ENCODE measurements at places on chromosomes 2 and 18.

DNA sequence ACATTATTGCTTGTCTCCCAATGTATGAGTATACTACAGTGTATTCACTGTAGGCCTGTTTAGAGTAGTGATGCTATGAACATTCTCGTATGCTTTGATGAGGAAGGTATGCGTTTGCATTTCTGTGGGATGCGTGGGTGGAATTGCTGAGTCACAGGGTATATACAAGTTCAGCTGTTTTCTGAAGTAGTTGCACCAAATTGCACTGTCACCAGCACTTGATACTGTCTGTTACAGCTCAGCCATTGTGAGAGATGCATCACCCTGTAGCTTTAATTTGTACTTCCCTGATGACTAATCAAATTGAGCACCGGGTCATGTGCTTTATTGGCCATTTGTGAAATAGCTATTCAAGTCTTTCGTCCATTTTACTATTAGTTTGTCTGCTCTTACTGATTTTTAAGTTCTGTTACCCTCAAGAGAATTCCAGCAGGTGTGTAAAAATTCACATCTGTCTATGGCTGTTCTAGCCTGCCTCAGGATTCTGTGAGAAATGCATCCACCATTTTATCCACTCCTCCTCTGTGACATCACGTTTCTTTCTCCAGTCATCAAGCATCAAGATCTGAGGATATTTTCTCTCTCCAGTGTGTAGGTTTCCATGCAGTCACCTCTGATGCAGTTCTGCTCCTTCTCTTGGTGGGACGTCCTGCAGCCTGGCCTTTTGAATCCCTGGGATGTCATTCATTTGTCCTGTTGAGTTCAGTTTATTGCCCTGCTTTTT is 72.5 kb downstream of the DGKD start:
- DNase-seq = no peak

DNA sequence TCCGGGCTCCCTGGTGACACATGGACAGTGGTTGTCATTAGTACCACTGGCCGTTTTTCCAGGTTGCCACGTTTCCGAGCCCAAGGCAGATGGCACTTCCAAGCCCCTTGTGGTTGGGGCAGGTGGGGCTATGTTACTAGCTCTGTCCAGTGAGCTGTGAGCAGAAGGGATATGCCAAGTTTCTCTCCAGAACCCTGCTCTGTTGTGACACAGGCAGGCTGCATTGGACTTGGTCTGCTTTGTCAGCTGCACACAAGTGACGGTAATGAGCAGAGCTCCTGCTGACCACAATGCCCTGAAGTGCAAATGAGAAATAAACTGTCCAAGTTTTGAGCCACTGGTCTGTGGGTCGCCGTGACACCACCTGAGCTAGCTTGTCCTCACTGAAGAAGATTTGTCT is 118.8 kb downstream of the GYPC start:
- DNase-seq = no peak

DNA sequence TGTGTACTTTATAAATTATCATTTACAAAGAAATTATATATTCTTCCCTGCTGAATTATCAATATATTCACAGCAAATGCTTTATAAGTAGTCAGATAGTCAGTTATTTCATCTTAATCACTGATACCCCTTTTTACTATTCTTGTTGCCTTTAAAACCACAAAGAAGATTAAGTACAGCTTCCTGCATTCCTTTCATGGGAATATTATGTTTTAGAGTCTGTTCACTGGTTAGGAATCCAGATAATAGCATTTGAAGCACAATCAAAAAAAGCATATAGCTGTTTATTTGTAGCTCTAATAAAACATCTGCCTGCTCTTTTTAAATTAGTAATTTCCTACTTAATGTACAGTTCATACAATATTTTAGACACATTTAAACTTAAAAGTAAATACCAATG is 508.9 kb downstream of the FBXO15 start:
- DNase-seq = no peak

DNA sequence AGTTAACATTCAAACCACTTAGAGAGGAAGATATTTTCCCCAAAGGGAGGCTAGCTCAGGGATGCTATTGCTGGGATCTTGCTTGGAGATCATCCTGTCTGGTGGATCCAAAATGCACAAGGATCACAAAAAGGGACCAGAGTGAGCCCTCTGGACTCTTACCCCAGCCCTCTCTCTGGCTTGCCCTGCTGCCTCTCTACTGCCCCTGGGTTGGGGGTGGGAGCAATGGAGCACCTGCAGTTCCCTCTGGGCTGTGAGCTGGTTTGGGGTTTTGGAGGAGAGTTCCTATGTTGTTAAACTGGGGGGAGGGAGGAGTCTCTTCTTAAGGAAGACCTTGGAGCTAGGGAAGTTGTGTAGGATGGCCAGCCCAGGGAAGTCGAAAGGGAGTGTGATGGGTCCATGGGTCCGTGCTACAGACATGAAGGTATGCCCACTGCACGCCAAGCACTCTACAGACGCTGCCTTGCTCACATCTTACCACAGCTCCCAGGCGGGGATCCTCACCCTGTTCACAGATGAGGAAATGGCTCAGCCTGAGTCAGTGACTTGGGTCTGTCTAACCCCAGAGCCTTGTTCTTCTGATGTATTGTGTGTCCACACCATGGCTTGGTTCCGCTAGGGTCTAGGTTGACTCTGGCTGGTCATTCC is 3.8 kb downstream of the LBH start:
- no peak for DNase-seq

GRCh38 chr2:70904371-70905216 is 31.1 kb upstream of the ATP6V1B1 start:
- no peak for DNase-seq

GRCh38 chr18:46034230-46034629 is 37.8 kb downstream of the PSTPIP2 start:
- DNase-seq = no peak

- no peak for DNase-seq
Observed at GRCh38 chr2:60551240-60552077, 2.0 kb downstream of the BCL11A start.

GRCh38 chr18:54777989-54778388 is 50.3 kb upstream of the RAB27B start:
- DNase-seq = no peak

DNA sequence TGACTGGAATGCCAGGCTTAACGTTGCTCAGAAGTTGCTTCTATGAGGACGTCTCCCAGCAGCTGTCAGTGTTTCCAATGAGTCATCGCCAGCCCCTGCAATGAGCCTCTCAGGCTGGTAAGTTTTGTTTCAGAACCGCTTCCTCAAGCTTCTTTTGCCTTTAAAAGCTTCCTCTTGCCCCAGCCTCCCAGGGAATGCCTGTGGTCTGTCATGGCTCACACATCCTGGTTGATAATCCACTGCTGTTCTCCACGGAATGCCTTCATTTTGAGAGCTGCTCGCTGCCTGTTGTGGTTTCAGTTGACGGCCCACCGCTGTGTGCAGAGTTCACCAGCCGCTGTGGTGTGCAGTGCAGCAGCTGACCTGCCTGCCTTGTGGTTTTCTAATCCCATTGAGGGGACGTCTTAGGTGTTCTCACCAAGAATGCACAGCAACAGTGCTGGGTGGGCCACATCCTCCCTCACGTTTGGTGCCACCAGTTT is 96.4 kb downstream of the RTP5 start:
- peak; percentile 46 for DNase-seq

DNA sequence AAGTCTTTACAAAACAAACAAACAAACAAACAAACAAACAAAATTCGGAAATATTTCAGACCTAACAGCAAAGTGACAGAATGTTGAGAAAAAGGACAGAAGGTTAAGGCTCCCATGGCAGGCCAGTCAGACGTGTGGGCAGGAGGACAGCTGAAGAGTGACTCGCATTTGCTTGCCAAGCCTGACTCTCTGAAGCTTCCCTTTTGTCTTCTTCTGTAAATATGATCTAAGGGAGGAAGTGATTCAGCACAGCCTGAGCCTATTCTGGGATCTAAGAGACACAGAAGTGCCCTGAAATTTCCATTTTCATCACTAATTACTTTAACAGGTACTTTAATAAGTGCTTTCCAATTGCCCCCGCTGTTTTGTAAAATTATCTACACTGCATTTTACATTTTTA is 134.0 kb upstream of the LYPD1 start:
- DNase-seq = no peak

DNA sequence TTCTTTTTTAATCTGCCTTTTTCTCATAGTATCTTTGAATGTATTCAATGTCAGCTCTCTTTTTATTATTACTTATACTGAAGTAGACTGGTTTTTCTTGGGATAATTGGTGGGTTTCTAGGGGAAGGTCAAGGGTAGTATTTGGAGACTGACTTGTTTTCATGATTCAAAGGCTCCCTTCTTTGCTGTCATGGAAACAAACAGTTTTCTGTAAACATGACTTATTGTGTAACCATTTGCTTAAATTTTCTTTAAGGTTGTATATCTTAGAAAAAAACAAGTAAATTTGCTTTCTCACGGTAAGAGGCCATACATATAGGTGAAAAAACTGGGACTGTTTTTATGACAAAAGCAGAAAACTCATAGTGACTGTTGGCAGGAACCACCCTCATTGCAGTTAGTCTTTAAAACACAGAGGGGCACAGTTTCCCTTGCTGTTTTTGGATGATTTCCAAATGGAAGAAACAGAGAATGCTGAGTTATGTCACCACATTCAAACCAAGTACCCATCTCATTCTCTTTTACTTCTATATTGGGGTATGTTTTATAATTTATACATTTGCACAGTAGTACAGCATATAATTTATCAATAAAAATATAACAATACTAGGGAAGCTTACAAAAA is 5.8 kb upstream of the RDH14 start:
- no peak for DNase-seq

DNA sequence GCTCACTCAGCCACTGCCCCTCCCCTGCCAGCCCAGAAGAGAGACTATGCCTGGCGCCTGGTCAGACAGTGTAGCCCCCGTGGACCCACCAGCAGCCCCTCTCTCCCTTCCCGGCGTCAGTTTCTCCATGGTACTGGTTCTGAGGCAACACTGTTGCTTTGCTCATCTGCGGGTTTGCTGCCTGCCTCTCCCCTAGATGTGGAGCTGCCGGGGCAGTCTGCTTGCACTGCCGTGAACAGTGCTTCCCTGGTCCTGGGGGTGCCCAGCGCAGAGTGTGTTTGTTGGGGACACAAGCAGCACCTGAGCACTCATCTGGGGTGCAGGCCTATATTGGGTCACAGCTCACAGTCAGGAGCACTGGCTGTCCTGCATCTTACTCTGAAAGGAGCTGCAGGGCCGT is 309.9 kb downstream of the NDUFA10 start:
- DNase-seq = no peak

- no peak for DNase-seq
Observed at GRCh38 chr2:26916128-26916692, 54.2 kb upstream of the MAPRE3 start.

DNA sequence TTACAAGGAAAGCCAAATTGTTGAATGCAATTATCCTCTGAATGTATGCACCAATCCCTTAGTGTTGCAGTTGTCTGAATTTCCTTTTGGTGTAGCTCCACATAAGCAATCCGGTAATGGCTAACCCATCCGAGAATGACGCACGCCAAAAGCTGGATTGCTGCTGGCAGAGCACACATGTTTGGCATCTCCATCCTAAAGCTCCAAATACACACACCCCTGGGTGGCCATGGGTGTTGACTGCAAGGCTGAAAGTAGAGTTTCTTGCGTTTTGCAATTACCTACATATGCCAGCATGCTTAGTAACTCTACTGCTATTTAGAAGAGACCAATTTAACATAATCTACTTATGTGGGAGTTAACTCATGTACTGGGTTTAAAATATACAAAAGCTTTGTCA is 53.1 kb downstream of the KCTD1 start:
- DNase-seq = no peak

GRCh38 chr2:183740241-183740640 is 616.0 kb downstream of the NUP35 start:
- DNase-seq = no peak

DNA sequence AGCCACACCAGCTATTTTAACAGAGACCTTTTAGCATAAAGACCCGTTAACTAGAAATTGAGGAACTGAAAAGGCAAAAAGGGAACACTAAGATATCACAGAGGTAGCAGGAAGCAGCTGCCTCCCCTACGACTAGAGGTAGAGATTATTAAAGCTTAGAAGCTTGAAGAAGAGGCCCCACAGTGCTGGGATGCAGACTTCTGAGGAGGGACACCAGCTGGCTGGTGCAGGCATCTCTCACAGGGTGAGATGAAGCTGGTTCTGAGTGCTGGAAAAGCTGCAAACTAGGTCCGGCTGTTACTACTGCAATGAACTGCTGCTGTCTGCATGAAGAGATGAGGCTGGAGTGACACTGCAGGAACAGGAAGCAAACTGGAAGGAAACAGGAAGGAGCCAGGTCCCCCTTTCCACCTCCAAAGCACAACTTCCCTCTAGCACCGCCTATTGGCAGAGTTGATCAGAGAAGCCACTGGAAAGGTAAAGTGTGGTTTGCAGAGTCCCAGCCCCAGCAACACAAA is 61.2 kb upstream of the MRPS9 start:
- no peak for DNase-seq

DNA sequence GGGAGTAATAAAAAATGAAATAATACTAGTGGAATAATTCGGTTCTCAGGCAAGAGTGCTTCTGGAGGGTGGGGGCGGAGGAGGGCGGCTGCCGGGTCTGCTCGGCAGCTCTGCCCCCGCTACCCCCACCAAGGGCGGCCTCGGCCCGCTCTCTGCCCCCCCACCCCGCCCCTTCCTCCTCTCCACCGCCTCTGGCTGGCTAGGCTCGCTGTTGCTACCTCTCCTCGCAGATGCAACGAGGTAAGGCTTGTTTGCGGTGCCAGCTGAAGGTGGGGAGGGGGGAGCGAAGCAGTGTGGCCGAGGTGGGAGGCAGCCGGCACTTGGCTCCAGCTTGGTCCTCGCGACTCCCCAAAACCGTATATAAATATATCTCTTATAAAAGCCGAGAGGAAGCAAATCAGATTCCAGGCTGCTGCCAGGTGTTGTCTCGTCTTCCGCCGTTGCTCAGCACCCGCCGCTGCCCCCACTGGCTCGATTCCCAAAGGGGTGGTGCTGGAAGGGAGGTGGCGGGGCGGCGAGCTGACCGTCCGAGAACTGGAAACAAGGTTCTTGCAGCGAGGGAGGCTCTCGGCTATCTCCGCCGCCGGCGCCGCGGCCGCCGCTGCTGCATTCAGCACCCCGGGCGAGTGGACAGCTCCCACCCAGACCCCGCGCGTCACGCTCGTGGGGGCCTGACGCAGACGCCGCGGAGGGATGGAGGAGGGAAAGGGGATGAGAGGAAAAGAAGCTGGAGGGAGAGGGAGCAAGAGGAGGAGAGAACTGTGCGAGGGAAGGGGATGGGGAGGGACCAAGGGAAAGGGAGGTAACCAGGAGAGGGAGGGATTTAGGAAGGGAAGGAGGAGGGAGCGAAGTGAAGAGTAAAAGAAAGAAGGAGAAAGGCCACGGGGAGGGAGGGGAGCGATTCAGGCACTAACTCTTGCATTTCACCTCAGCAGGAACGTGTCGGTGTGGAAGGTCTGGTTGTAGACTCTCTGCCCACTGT is at the start of gene MARCHF4:
MARCHF4 (minus strand) TSS at position 763 of the 982 bp plus-strand sequence. CDS start 2,223 bp downstream, outside the sequence.
- DNase-seq = peak; percentile 48

Data from stimulated activated CD8-positive, alpha-beta memory T cell treated with anti-CD3 and anti-CD28 coated beads, Interleukin-4, amount 100 ng/mL, for 1 hour (primary cell).